Natural killer cell (primary cell): ENCODE measurements at places on chromosomes 13 and 19. TPM values are rescaled to one million over a fixed set of nuclear protein-coding genes. Genes with fewer than 3 reads are reported as not detected.

DNA sequence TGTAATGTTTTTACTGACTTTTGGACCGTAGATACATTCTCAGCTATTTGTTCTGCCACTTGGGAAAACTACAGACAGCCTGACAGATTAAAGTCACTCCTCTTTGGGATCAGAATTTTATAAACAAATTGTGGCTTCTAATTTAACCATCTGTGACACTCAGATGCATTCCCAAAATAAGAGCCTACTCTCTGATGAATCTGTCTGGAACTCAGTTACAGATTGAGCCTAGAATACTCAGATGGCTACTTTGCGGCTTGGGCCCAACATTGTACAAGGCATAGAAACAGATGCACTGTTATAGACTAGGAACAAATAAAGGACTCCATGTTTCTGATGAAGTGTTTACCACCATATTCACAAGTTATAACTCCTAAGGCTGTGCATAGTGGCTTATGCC is 291.0 kb upstream of the SLITRK6 start:
- no peaks in the 10 kb centered on the region for H3K27me3 ChIP-seq
- no peaks in the 10 kb centered on the region for H3K4me1 ChIP-seq
- H3K27ac ChIP-seq: no peak overlapping the region

- DNase-seq: no peak
- H3K27me3 ChIP-seq: no peaks in the 10 kb centered on the region
- H3K4me1 ChIP-seq: no peaks in the 10 kb centered on the region
- no peak overlapping the region for H3K4me3 ChIP-seq
Observed at GRCh38 chr13:98466634-98467236, 110.2 kb downstream of the STK24 start.

DNA sequence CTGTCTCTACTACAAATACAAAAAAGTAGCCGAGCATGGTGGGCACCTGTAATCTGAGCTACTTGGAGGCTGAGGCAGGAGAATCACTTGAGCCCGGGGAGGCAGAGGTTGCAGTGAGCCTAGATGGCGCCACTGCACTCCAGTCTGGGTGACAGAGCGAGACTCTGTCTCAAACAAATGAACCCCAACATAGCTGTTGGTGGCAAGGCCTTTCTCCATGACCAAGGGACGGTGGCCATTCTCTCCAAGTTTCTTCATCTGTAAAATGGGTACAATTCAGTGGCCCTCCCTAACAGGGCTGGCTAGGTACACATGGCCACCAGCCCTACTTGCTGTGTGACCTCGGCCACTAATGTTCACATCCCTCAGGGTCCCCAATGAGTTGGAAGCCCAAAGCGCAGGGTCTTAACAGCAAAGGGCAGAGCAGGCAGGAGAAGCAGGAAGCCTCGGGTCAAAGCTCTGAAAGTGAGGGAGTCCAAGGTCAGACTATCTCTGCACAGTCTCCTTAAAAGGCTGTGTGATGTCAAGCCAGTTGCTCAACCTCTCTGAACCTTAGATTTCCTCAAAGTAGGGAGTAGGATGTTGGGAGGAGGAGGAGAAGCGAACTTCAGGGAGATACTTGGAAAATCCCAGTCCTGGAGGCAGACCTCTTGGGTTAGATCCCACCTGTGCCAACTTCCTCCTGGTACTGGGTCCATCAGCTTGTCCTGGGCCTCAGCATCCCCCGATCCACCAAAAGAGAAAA is 2.7 kb downstream of the JUND start:
- peak; percentile 64 for DNase-seq
- no peaks in the 10 kb centered on the region for H3K27me3 ChIP-seq
- peak overlapping the region; percentile 100 for H3K27ac ChIP-seq

DNA sequence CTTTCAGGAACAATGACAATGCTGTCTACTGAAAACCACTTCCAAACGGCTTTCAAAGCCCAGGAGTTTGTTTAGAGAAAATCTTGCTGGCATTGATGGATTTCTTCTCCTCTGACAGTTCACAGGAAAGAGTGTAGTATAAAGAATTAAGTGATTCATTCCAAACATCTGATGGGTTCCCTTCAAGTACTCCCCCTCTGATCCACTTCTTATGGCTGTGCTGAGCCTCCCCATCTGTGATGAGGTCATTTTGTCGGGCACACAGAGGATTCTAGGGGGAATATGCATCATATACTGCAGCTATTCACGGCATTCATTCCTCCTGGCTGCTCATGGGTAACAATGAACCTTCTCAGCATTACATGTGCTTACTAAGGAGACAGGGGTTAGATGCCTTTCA is 107.9 kb downstream of the RGCC start:
- H3K36me3 ChIP-seq: peaks cover 3% of the 10 kb centered on the region
- DNase-seq: no peak
- H3K4me1 ChIP-seq: no peaks in the 10 kb centered on the region
- no peaks in the 10 kb centered on the region for H3K27me3 ChIP-seq

Gene BRSK1
- 6.5 TPM for total RNA-seq

Gene SCN1B
- 0.94 TPM for total RNA-seq
